ENCODE measurements at places on chromosomes 3 and 15.

DNA sequence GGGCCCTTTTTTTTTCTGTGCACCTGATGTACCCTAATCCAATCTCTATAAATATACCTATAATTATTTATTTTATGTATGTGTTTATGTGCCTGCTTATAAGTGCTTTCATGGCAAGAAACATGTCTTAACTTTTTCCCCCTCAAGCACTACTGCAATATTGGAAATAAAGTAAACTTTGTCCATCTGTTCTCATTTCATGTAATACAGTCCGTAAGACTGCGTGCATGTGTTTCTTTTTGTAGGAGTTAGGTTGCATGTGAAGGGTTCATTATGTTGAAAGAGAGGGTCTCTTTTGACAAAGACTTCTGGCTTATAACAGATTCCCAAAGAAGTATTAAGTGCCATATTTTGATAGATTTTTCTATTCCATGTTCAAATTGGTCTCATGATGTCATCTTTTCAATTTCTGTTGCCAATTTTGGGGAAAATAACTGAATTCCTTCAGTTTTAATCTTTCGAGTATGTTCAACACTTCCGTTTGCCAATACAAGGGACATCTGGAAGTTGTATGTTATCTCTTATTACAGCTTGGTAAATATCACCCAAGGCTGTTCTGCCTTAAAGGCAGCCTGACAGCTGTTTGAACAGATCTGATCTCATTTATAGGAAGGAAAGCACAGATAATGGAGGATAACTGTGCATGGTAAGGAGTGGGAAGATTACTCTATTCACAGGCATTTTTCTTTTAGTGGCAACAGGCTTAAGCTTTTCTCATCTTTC lies 273.1 kb upstream of the SGO1 start:
- DNase-seq = no peak

- DNase-seq = no peak
Measured at GRCh38 chr3:119497820-119498185, 544 bp upstream of the TIMMDC1 start.

DNA sequence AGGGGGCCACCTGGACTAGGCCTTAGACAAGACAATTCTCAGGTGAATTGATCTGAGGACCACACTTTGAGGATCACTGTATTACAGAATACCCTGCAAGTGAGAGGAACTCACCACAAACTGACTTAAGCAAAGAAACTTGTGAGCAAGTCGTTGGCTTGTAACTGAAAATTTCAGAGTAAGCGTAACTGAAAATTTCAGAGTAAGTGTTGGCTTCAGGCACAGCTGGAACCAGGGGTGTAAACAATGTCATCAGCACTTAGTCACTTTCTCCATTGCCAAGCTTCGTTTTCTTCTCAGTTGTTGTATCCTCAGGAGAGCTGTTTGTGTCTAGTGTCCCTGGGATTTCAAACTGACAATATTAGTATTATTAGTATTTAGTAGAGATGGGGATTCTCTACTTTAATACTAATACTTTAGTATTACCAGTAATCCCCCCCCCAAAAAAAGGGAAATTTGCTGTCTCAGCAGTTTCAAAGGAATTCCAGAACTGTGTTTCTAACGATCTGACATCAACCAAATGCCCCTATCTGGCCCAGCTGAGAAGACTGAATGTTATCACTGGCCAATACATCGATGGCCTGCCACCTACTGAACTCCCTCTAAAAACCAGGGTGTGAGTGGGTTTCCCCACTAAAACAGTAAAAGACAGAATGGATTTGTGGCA lies 474.4 kb downstream of the NTRK3 start:
- DNase-seq = no peak

DNA sequence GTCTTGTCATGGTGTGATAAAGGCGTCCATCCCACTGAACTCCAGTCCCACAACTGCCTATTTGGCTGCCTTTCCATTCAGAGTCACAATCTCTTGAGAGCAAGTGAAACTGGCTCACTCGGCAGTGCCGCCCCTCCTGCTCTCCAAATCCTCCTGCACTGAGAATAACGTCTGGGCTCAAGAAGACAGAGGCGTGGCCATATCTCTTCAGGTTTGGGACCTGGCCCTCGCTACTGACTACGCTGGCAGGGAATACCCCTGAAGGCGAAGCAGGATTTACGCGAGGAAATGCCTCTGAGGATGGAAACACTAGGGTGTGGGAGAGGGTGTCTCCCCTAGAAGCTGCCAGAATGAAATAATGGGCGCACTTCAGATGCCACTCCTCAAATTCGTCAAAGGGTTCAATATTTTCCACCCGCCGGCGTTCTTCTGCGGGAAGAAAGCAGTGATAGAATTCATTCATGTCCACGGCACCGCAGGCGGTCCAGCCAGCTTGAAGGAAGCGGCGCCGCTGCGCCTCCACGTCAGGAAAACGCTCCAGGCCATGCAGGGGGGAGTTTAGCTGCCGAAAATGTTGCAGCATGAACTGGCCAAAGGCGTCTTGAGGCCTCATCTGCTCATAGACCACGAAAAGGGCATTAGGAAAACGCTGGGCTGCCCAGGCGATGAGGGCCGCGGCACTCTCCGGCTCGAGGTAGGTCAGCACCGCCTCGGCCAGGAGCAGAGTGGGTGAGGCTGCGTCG lies 985 bp downstream of the LCMT2 start:
- no peak for DNase-seq

DNA sequence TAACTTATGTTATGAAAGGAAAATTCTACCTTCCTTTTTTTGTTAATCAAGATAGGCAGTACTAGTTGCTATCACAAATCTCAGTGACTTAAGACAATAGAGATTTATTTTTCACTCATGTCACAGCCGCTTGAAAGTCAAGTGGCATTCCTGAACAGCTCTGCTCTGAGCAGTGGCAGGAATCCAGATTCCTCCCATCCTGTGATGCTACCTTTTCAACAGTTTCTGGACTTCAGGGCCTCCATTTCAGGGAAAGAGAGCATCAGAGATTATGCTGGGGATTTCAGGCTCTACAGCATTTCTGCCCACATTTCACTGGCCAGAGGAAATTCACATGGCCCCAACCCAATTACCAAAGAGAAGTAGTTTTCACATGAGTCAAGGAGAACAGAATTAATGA lies 83.4 kb downstream of the IL1RAP start:
- DNase-seq = no peak

- DNase-seq = no peak
Measured at GRCh38 chr3:185656321-185656840, 70.3 kb downstream of the SENP2 start.
